ENCODE measurements at places on chromosomes 7 and 10.

DNA sequence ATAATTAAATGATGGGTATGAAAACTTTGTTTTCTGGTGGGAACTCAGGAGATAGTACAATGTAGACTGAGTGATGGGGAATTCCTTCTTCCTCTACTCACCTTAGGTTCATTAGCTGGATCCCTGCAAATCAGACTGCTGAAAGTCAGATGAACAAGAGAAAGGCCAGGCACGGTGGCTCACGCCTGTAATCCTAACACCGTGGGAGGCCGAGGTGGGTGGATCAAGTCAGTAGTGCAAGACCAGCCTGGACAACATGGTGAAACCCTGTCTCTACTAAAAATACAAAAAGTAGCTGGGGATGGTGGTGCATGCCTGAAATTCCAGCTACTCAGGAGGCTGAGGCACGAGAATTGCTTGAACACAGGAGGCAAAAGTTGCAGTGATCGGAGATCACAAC lies 28.7 kb upstream of the ST8SIA6 start:
- no peak for DNase-seq

GRCh38 chr7:33287738-33288137 lies 158.4 kb downstream of the BBS9 start:
- no peak for DNase-seq

GRCh38 chr10:112859793-112860192 lies 90.3 kb upstream of the TCF7L2 start:
- no peak for DNase-seq

DNA sequence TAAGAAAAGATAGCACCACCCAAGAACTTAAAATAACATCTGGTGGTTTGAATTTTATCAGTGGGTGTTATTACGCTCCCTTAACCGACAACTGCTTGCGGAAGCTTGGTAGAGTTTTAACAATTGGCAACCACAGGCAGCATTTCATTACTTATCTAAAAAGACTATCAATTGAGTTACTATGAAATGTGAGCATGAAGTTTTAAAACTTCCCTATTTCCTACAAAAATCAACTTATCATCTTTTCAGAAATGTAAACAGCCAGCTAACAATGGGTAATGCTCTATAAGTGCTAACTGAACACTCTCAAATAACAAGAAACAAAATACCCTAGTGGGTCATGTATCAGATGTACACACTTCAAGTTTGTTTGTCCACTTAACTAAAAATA lies 68.8 kb downstream of the OSBPL3 start:
- no peak for DNase-seq

DNA sequence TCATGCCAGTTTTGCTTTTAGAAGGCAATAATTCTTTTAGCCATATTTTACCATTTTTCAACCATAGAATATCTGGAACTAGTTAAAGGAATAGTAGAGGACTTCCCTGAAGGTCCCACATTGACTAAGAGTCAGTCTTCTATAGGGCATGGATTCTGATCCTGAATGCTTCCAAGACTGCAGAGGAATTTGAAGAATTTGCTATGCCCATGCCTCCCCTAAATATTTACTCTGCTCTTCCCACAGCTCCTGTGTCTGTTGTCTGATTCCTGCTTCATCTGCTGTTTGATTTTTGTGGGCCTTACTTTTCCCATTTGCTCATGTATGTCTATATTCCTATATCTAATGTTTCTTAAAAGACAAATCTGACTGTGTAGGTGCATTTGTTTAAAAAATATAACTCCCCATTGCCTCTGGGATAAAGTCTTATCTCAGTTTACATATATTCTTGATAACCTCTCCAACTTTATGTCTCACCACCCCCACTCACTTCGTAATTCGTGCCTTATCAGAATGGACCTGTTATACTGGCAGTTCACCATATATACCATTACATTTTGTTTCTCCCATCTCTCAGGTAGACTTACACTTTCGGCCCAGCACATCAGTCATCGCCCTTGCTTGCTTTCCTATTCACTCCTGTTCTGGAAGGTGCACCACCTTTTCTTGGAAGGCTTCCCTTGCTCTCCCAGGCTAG lies 33.9 kb downstream of the LRRC4 start:
- DNase-seq: no peak

GRCh38 chr10:20486791-20487190 lies 410.3 kb downstream of the NEBL start:
- no peak for DNase-seq

DNA sequence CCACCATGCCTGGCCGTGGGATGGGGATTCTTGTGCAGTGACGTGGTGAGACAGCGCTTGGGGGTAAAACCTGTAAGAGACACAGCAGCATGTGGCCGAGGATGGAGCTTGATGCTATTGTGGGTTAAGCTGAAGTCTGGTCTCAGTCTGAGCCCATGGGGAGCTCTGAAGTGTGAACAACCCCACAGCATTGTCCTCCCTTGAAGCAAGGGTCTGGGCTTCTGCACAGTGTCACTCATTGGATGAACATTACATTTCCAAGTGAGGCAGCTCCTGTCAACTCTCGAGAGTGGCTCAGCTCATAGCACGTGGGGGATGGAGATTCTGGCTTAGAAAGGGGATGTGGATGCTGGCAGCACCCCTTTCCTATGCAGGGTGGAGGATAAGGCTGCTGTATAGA lies 32.2 kb upstream of the ZNF438 start:
- DNase-seq: no peak

DNA sequence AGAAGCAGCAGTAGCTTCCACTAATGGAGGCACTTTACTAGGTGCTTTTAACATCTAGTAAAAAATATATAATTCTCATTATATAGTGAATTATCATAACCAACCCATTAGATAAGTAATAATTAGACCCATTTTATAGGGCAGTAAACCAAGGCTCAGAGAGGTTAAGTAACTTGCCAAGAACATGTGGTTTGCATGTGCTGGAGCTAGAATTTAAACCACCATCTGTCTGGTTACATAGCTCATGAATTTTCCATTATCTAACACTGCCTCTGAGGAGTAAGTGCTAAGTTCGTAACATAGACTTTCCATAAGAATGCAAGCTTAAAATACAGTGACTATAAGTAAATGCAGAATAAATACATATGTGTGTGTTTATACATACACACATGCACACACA lies 41.9 kb downstream of the CREB3L2 start:
- DNase-seq: no peak

DNA sequence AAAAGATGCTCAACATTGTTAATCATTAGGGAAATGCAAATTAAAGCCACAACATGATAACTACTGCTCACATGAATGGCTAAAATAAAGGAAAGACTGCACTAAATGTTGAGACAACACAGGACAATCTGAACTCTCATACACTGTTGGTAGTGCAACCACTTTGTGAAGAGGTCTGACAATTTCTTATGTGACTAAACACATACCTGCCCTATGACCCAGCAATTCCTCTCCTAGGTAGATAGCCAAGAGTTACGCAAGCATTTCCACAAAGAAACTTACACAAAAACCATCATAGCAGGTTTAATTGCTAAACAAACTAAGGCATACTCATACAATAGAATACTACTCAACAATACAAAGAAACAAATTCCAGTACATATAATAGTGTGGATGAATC lies 41.8 kb upstream of the HERPUD2 start:
- no peak for DNase-seq

GRCh38 chr7:158186864-158187693 lies 400.5 kb downstream of the PTPRN2 start:
- no peak for DNase-seq

DNA sequence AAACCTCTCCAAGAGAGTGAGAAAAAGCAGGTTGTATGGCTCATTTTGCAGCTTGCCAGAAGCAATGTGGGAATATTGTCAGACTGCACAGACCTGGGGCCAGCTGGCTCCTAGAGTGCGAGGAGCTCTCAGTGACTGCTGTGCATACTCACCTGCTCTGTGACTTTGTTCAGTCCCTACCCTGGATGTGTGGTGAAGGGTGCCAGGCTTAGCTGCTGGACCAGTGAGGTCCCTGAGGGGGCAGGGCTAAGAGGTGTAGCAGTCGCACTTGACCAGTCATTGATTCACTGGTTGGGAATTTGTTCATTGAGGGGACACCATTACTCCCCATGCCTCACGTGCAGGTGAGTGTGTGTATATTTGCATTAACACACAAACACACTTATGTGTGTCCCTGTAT lies 60.1 kb downstream of the IKZF1 start:
- no peak for DNase-seq

DNA sequence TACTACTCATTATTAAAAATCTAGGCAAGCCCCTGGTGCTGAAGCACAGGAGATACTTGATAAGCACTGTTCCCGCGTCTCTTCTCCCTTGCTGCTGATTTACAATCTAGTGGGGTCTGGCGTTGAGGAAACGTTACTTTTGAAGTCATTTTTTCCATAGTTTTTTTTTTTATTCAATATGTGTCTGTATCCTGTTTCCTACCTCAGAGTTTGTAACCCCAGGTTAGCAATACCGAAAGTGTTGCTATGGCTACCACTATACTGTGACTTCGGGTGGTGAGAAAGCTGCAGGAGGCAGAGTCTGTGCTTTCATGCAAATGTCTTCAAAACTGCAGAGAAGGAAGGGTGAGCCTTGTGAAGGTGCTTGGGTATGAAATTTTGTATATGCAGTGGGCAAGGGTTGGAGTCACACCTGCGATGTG lies 458.8 kb upstream of the GHITM start:
- no peak for DNase-seq

GRCh38 chr10:8331896-8332729 lies 277.6 kb downstream of the GATA3 start:
- DNase-seq: no peak

GRCh38 chr10:25026463-25026862 lies 10.1 kb downstream of the THNSL1 start:
- DNase-seq: no peak

GRCh38 chr10:100565206-100565985 lies 29.7 kb downstream of the HIF1AN start:
- DNase-seq: no peak

DNA sequence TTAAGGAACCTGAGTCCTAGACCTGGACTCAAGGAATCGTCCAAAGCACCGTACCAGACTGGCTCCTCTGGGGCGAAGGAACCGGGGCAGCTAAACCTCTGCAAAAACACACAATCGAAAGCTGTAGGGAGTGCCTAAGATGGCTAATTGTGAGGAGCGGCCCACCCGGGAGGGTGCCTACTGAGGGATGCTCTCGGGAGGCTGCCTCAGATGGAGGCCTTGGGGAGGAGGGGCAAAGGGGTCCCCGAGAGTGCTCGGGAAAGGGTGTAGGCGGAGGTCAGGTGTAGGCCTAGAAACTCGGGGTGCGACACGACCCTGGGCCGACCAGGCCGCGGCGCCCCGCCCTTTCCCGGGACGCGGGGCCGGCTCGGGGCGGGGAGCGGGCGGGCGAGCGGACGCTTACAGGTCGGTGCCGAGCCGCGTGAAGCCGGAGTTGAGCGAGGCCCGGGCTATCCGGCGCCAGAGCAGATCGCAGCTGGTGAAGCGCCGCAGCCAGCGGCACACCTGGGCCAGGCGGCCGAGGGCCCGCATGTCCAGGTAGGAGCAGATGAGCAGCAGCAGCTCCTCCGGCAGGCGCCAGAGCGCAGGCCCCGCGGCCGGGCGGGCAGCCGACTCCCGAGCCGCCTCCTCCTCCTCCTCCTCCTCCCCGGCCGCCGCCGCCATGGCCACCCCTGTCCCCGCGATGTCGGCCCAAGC lies 844 bp downstream of the FBXW4 start:
- no peak for DNase-seq

DNA sequence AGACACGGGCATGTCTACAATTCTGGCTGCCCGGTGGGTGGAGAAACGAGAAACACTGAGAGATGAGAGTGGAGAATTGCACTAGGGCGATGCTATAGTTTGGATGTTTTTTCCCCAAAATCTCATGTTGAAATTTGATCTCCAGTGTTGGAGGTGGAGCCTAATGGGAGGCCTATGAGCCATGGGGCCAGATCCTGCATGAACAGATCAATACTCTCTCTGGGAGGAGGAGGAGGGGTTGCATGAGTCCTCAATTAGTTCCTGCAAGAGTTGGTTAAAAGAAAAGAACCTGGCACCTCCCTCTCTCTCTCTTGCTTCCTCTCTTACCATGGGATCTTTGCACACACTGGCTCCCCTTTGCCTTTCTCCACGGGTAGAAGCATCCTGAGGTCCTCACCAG lies 299.1 kb downstream of the CALN1 start:
- DNase-seq: no peak

- DNase-seq: no peak
Measured at GRCh38 chr10:32922170-32922569, 35.9 kb downstream of the ITGB1 start.

DNA sequence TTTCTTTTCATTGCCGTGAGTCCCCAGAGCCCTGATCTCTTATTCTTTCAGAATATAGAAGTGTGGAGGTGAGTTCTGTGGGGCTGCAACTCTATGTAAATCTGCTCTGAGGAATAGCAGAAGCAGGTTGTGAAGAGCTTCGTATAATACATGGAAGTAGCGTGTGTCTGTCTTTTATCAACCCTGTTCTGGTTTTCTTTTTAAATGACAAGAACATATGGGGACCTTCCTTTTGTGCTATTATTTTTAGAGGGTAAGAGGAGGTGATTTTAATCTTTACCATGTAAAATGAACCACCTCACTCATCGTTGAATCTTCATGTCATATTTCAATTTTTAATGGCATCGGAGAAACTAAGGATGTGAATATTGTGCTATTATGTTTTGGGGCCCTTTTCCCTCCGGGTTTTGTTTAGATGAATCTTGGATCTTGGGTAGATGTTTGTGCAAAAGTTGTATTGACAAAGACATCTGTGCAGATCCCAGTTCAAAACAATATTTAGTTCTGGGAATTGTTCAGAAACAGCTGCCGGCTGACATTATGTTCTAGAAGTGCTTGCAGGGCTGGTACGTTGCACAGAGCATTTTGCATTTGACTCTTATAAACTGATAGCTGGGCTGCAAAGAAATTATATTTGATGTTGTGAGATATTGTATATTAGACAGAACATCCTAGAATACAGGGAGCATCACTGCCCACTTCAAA lies 46.7 kb downstream of the PLXDC2 start:
- DNase-seq: no peak

DNA sequence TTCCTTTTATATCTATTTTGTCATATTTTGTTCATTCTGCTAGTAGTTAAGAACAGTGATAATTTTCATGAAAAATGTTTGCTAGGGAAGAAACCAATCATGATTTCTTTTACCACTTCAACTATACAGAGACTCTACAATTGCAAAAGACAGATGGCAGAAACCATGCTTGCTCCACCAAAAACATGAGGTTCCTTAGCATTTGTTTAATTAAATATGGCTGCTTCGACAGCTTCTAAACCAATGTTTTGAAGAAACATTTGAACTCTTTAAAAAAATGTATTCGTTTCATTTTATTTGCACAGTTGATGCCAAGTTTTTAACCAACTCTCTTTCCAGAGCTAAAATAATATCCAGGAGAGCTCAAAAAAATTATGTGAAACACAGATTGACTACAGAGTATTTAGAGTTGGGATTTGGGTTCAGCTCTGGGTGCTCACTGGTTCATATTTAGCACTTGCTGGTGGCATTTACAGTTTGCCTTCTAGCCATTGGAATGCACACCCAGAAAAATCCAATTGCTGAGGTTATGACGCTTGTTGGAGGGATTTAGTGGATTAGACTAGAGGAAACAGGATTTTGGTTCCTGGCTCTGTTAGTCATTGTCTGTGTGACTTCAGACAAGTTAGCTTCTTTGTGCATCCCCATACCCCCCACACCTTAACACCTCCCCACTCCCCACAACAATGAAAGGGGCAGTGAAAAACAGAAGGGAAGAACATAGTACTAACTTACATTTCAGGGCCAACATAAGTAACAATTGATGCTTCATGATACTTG lies 35.8 kb upstream of the SDHAF3 start:
- DNase-seq: no peak

GRCh38 chr10:112340601-112341000 lies 33.3 kb upstream of the ACSL5 start:
- DNase-seq: no peak
